ENCODE measurements at places on chromosomes 1 and 21.
A peak's percentile ranks its signal among the peaks of the same experiment; 100 is the strongest.

DNA sequence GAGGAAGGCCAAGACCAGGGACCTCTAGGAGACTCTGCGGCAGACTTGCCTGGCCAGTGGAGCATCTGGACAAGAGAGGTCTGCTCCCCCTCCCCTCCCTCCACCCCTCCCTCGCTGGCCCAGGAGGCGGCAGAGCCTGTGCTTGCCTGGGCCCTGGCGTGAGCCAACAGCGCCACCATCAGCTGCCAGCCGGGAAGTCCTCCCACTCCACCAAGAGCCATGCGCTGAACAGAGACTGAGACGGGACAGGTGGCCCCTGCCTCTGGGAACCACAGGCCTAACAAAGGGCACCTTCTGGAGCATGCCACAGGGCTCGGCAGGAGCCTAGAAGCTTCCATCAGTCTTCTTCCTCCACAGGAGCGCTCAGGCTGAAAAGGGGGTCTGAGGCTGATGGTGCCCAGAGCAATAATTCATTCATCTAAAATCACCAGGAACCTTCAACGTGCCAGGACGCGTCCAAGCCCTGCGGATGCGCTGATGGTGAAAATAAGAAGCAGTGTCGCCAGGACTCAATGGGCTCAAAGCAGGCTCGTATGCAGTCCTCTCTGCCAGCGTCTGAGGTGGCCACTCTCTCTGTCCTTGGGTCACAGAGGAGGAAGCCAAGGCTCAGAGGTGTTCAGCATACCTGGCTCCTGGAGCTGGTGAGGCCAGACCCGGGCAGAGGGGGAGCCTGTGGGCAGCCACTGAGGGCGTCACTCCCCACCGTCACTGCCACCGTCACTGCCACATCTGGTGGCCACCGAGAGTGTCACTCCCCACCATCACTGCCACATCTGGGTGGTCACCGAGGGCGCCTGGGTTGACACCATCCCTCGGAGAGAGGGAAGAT is 161.2 kb downstream of the NPHP4 start:
- no peak for DNase-seq

- DNase-seq: peak; percentile 61
Observed at GRCh38 chr1:27391511-27392095, 819 bp upstream of the GPR3 start.

DNA sequence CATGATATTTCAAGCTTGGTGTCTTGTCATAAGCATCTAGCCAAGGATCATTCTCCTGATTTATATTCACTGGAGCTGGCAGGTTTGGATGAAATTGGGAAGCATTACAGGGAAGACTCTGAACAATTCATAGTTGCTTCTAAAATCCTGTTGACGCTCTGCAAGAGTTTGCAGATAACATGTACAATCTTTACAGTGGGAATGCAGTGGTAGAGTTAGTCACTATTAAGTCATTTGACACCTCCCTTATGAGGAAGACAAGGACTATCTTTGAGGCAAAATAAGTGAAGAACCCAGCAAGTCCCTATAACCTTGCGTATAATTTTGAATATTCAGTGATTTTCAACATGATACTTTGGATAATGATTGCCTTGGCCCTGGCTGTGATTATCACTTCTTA is 45.3 kb upstream of the CRB1 start:
- DNase-seq: no peak

DNA sequence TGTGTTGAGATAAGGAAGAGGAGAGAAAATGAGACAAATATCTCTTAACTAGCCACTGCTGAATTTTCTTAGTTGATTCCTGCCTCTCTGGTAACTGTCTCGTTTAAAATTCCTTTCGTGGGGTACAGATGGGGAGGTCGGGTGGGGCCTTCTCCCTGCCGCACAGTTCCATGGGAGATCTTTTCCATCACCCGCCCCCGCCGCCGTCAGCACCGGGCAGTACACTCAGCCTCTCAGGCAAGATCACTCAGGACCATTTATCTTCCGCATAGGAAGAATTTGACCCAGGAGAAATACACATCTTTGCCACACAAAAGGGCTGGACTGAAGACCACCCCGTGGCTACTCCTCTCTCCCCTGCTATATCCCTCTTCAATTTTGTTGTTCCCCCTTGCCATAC is 2.3 kb upstream of the VPS26C start:
- DNase-seq: no peak

GRCh38 chr1:18329469-18330253 is 151.1 kb upstream of the KLHDC7A start:
- DNase-seq: no peak

DNA sequence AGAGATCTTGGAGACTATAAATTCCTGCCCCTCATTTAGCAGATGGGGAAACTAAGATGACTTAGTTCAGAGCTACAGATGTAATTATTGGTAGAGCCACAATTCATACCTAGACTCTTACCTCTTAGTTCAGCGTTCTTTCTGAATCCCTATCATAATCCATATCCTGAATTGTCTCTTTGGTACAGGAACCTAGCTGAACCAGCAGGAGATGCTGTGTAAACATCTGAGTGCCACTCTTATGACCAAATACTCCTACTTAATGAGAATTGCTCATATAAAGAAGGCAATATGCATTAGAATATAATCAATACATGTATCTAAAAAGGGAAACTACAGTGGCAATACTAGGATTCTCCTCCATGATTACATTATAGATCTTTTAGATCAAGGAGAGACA is 459.0 kb downstream of the SIPA1L2 start:
- DNase-seq: no peak
